Activated T-helper 1 cell treated with anti-CD3 and anti-CD28 coated beads, Interleukin-12 subunit alpha, Interleukin-12 subunit beta, Interleukin-2, Interleukin-4 antibody, amounts not matched to agents 30 ng/mL and 10 ng/mL and 1 ng/mL, durations not matched to agents 14 hours and 24 hours and 36 hours (primary cell): ENCODE measurements at places on chromosomes 11 and 22.

- DNase-seq = no peak
Observed at GRCh38 chr11:77379253-77379652, 77.8 kb upstream of the GDPD4 start.

DNA sequence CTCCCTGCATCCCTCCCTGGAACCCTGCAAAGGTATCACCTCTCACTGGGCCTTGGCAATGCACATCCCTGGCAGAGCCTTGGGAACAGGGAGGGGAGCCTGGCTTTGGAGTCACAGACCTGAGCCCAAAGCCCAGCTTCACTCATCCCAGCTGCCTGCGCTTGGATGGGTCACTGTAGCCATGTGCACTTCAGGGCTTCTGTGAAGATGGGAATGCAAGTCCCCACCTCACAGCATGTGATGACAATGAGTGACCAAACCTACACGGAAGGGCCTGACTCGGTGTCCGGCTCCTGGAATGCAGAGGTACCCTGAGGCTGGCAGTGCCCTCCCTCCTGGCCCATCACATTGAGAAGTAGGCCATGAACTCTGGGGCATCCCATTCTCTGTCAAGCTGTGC, 22.8 kb upstream of the BAIAP2L2 start:
- no peak for DNase-seq

DNA sequence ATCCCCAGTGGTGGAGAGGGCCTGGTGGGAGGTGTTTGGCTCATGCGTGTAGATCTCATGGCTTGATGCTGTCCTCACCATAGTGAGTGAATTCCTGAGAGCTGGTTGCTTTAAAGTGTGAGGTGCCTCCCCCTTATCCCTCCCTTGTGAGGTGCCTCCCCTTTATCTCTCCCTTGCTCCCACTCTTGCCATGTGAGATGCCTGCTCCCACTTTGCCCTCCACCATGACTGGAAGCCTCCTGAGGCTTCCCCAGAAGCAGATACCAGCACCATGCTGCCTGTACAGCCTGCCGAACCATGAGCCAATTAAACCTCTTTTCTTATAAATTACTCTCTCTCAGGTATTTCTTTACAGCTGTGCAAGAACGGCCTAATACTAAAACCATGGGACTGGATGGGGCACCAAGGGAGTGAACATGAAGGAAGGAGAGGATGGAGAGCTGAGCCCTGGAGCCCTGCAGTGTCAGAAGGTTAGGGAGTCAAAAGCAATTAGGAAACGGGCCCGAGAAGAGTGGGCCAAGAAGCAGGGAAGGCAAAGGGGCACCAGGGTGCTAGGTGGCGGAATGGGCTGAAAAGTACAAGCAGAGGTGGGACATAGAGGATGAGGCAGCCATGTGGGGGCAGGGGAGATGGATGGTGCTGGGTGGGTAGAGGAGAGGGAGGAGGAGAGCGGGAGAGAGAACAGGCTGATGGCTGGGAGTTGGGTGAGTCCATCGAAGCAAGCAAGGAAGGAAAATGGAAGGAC, 9.4 kb downstream of the IFITM10 start:
- DNase-seq = no peak

DNA sequence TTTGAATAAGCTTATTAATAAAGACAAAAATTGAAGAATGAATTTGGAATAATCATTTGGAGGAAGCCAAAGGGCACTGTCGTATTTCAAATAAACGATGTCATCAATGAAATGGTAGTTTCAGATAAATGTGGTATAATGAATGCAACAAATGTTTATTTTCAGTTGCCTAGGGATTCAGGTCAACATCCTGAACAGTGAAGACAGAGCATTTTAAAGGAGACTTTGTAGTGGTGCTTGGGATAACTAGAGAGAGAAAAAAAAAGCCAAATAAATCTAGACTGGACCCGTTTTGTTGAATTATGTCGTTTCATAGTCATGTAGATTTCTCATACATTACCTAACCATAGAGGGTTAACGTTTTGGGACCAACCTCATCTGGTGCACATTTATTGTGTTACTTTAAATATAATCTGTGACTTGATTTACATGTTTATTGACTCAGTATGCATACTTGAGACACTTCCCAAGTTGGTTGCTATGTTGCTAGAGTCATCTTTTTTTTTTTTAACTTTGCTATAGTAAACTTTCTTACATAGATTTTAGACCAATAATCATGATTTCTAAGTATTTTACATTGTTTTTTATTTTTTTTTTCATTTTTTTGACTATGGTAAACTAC, 111.1 kb downstream of the NCAM1 start:
- DNase-seq = no peak

GRCh38 chr11:78666675-78667160, 92.1 kb upstream of the NARS2 start:
- DNase-seq = no peak

GRCh38 chr11:1636291-1636950, 6.8 kb downstream of the KRTAP5-5 start:
- DNase-seq = no peak

DNA sequence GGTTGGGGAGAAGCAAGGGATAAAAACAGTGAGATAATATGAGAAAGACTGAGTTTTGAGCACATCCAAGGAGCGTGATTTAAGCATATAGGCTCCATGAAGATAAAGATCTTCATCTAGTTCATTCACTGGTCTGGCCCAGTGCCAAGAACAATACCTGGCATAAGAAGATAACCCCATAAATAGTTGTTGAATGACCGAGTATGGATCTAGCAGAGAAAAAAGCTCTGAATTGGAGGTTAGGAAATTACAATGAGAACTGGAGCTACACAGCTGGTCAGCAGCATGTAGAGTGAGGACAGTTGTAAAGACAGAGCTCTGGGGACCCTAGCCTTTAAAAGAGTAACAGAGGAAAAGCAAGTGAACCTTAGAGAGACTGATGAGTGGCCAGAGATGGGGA, 33.0 kb upstream of the PAK1 start:
- no peak for DNase-seq
